ENCODE measurements at places on chromosomes 2 and 18. TPM values are rescaled to one million over a fixed set of nuclear protein-coding genes. Genes with fewer than 3 reads are reported as not detected.

- no peak for DNase-seq
- H3K27ac ChIP-seq: no peak overlapping the region
- H3K4me3 ChIP-seq: no peak overlapping the region
- no peaks in the 10 kb centered on the region for H3K27me3 ChIP-seq
- no peaks in the 10 kb centered on the region for H3K4me1 ChIP-seq
Measured at GRCh38 chr18:44801781-44802180, 121.1 kb downstream of the SETBP1 start.

DNA sequence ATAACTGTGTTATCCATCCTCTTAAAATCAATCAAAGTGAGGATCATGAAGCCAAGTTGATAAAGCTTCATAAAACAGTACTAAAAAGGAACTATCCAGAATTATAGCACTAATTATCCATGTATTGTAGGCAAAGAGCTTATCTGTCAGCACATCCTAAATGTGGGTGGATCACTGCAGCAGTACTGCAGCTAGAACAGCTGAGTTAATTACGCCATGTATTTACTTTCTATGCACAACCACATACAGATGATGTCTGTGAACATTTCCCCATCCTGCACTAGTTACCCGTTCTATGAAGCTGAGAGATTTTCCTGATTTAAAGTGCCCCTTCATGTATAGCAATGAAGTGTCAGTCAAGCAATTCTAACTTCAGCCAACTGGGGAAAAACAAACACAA, 96.6 kb downstream of the RAPH1 start:
- no peak overlapping the region for H3K27ac ChIP-seq
- H3K36me3 ChIP-seq: peaks cover 2% of the 10 kb centered on the region
- DNase-seq: no peak
- no peaks in the 10 kb centered on the region for H3K27me3 ChIP-seq
- no peak overlapping the region for H3K4me3 ChIP-seq
- no peaks in the 10 kb centered on the region for H3K4me1 ChIP-seq

- H3K4me3 ChIP-seq: no peak overlapping the region
- peaks cover 26% of the 10 kb centered on the region for H3K4me1 ChIP-seq
- no peak for DNase-seq
- H3K27ac ChIP-seq: no peak overlapping the region
- no peaks in the 10 kb centered on the region for H3K27me3 ChIP-seq
- H3K36me3 ChIP-seq: peaks cover 47% of the 10 kb centered on the region
Measured at GRCh38 chr2:241268306-241268705, 47.2 kb downstream of the HDLBP start.

GRCh38 chr2:76008001-76008702, 297.4 kb upstream of the GCFC2 start:
- H3K4me3 ChIP-seq: no peak overlapping the region
- H3K27ac ChIP-seq: no peak overlapping the region

IDH1 gene
- 3.0 TPM for total RNA-seq
